ENCODE measurements at places on chromosomes 3 and 15. TPM values are rescaled to one million over a fixed set of nuclear protein-coding genes. Genes with fewer than 3 reads are reported as not detected.

COL7A1 gene
- not detected for polyA plus RNA-seq

PPP2R3A gene
- polyA plus RNA-seq: 0.07 TPM

CPA3 gene
- polyA plus RNA-seq: not detected

SH2D7 gene
- polyA plus RNA-seq: not detected

SLC7A14 gene
- polyA plus RNA-seq: not detected

SNAPC5 gene
- polyA plus RNA-seq: 56.0 TPM

IGSF10 gene
- polyA plus RNA-seq: not detected

CTDSPL gene
- polyA plus RNA-seq: not detected

ZNF502 gene
- polyA plus RNA-seq: 6.0 TPM

ATP8B4 gene
- not detected for polyA plus RNA-seq

DGKG gene
- polyA plus RNA-seq: 0.30 TPM

CPN2 gene
- polyA plus RNA-seq: not detected

TGM5 gene
- not detected for polyA plus RNA-seq

PLCB2 gene
- polyA plus RNA-seq: 15.3 TPM

CORO2B gene
- 3.8 TPM for polyA plus RNA-seq

TJP1 gene
- polyA plus RNA-seq: not detected

ITPKA gene
- polyA plus RNA-seq: not detected

GXYLT2 gene
- polyA plus RNA-seq: not detected

RLBP1 gene
- not detected for polyA plus RNA-seq

CNTN4 gene
- not detected for polyA plus RNA-seq

NANOGP8 gene
- polyA plus RNA-seq: not detected

VIPR1 gene
- 0.57 TPM for polyA plus RNA-seq

BCL2A1 gene
- polyA plus RNA-seq: 44.7 TPM

PLSCR5 gene
- polyA plus RNA-seq: not detected

EFHB gene
- not detected for polyA plus RNA-seq

LIPH gene
- 0.20 TPM for polyA plus RNA-seq

BTD gene
- 13.1 TPM for polyA plus RNA-seq

WDR93 gene
- not detected for polyA plus RNA-seq

VWA5B2 gene
- polyA plus RNA-seq: not detected

SLC24A5 gene
- polyA plus RNA-seq: not detected

ATP1B3 gene
- 69.0 TPM for polyA plus RNA-seq
